ENCODE measurements at places on chromosomes 2 and 18.

DNA sequence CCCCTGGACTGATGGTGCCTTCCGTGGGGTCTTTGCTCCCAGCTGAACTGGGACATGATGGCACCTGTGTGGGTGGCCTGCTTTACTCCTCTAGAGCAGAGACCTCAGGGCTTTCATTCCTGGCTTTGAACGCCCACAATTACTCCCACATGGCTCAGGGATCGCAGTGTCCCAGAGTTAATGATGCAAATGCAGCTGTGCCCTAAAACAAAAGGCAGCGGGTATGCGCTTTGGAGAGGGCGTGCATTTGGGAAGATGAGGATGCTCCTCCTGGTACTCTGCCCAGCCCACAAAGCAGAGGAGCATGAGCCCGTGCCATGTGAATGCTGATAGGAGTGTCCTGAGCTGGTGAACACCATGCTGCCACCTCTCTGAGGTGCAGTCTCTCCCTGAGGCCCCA is 173.4 kb downstream of the FHOD3 start:
- no peak for DNase-seq

DNA sequence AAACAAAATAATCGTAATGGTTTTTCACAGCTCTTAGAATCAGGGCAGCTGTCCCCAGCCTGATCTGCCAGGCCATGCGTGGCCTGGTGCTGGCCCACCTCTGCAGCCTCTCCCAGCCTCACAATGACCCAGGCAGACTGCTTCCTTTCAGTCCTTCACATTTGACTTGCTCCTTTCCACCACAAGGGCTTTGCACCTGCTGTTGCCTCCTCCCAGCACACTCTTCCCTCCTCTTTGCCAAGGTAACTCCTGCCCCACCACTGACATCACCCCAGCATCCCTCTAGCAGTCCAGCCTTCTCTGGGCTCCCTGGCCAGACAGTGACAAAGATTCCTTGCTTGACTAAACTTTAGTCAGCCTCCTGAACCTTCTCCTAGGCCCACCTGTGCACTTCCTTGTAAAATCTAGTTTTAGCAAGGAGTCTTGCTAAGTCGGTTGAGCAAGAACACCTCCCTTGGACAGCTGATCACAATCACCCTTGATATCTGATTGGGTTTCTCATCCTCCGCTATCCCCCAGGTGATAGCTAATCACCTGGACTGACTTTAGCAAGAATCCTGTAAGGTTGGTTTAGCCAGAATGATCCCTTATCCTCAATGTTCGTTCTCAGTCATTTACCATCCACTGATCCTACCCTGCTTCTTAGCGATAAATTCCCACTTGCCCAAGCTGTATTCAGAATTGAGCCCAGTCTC is 16.2 kb upstream of the RAB11FIP5 start:
- no peak for DNase-seq

- peak; percentile 64 for DNase-seq
Measured at GRCh38 chr2:61793389-61793836, 60.4 kb downstream of the FAM161A start.

DNA sequence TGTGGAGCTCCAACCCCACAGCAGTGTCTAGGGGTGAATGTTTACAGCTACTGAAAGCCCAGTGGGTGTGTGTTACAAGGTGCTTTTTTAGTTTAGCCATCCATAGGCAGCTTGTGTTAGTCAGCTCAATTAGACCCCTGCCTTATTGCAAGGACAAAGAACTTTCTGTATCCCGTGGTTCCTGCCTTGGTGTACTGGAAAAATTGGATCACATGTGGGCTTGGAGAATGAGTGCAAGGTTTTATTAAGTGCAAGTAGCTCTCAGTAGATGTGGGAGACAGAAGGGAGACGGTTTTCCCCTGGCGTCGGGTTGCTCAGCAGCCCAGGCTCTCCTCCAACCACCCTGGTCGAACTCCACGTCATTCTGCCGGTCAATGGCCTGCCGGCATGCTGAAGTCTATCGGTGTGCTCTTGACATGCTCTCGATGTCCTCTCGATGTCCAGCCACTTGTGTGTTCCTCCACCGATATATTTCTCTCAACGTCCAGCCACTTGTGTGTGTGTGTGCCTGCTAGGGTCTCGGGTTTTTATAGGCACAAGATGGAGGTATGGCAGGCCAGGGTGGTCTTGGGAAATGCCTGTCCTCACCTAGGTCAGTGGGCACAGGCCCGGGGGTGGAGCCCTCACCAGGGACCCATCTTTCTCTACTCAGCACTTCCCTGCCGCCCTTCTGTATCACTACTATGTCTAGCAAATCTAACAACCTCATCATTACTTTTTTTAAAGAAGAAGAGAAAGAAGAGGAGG is 13.8 kb downstream of the FANCL start:
- DNase-seq, result no peak

DNA sequence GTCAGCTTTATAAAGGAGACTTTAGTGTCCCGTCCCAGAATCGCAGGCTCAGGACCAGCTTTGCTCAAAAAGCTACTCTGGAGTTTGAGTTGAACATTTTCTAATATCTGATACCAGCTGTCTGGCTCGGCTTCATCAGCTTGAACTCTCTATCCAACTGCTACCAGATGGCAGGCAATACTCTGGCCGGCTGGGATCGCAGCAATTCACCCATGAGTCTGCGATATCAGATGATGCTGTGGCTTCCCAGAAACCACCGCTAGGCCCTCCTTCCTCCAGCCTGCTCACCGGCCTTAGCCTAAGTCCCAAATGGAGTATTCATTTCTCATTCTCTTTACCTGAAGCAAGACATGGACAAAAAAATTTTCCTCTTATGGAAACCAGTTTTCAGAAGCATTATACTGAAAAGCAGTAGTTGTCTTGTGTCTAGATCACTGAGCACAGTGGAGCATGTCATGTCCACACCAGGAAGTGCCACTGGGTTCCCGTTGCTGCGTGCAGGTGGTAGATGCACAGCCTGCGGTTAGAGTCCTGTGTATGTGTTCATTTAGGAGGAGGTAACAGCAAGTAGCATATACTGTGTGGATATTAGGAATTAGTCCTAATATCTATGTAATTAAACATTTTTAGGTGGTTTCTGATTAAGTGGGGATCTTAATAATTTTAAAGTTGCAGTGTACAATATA is 162.0 kb upstream of the SOX11 start:
- DNase-seq, result no peak

DNA sequence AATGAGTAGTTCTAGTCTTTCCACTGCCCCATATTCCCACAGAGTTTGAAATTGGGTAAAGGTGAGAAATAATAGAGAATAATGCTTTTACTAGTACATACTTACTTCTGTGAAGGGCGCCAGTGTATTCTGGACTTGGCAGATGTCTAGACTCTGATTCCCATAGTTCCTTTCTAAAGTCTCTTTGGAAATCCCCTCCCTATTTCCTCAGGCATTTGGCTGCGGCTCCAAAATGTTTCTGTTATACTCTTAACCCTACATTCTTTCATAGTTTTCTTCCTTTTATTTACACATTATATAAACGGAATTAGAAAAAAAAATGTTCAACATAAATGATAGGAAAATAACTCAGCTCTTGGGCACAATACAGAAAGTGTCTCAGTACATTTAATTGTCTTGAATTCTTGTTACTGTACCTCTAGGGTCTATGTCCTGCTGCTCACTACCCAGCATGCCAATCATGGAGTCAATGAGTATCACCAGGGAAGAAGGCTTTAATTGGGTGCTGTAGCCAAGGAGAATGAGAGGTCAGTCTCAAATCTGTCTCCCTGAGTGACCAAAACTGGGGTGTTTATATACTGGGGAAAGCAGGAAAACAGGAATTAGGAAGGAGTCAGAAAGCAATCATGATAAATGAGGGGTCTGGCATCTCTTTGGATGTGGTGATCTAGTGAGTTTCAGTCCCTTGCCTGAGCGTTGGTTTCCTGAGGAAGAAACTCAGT is 147.8 kb upstream of the MMADHC start:
- DNase-seq, result peak; percentile 56

- no peak for DNase-seq
Measured at GRCh38 chr18:67980241-67980640, 463.7 kb upstream of the DSEL start.

GRCh38 chr2:118987886-118988285 is 45.9 kb downstream of the MARCO start:
- no peak for DNase-seq

DNA sequence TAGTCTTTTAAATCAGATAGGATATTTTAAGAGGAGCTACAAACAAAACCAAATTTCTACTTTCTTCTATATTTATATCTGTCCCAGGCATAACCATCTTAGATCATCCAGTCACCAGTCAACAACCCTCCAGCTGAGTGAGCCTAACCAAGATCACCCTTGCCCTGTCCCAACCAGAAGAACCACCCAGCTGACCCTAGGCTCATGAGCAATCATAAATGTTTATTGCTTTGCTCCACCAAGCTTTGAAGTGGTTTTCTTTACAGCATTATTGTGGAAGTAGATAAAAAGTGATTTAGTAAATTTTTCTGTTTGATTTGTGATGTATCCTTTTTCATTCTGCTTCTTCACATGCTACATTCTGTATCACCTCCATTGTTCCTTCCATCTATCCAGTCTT is 167.2 kb upstream of the PIEZO2 start:
- DNase-seq, result no peak

DNA sequence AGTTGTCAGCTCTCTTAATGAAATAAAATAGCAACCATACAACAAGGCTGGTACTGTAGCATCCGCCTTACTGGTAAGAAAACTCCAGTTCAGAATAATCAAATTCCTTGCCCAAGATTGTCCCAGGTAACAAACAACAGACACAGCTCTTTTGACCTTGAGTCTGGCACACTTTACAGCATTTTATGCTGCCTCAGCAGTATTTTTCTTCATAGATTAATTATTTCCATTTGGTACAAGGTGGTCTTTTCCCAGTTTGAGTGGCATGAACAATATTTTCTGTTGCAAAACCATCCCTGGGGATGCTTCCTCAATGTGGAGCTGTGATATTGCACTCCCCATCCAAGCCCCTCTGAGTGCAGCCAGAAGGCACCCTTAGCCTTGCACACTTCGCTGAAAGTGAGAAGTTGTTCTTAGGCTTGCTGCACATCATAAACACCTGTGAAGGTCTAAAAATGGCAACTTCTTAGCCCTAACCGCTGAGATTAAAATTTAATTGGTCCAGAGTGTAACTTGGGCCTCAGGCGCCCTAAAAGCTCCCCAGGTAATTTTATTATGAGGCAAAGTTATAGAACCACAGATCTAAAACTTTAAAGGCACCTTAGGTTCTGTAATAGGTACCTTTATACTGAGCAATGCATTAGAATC is 523.3 kb downstream of the CMPK2 start:
- DNase-seq, result no peak

- no peak for DNase-seq
Measured at GRCh38 chr2:19894134-19894792, 7.5 kb downstream of the TTC32 start.

DNA sequence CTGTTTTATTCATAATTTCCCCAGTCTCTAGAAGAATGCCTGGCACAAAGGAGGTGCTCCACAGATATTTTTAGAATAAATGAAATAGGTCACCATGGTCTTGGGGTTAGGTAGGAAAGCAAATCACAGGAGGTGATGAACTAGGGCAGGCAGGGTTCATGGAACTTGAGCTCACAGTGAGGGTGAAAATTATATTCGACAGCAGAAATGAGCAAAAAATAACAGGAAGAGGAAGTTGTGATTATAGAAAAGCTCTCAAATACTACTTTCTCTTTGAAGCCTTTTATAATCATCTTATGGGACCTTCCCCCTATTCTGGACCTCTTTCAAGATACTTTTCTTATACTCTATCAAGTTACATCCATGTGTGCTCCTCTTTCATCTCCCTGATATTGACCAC is 4.5 kb upstream of the CREB1 start:
- DNase-seq, result no peak

- DNase-seq, result no peak
Measured at GRCh38 chr18:59911600-59911999, 11.8 kb downstream of the PMAIP1 start.

DNA sequence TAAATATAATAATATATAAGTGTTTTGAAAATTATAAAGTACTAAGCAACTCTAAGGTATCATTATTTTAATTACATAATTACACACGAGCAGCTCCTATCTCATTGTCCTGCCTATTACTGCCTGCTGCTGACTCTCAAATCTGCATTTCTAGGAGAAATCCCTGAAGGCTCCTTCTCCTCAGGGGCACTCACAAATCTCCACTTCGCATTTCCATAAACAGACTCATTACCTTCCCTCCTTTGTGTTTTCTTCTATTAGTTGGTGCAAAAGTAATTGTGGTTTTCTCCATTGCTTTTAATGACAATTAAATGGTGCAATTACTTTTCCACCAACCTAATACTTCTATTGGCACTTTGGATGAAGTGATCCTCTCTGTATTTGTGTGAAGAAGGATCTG is 135.0 kb upstream of the HNMT start:
- DNase-seq, result no peak

GRCh38 chr2:201040867-201041628 is 30.4 kb downstream of the HYCC2 start:
- DNase-seq, result no peak

DNA sequence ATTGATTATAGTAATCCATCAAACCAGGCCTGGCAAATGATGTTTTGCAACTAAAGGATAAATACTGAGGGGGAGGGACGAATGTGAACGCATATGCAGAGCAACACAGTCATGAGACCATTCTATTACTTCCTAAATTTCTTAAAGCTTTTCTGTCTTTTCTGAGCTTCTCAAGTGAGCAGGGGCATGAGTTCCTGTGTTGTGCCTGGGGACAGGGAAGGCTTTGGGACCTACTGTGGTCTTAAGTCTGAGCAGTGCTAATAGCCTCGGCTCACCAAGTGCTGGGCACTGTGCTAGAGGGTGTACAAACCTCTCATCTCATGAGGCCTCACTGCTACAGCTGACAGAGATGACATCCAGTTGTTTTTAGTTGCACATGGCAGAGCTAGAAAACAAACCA is 182.4 kb downstream of the NEDD4L start:
- DNase-seq, result no peak

DNA sequence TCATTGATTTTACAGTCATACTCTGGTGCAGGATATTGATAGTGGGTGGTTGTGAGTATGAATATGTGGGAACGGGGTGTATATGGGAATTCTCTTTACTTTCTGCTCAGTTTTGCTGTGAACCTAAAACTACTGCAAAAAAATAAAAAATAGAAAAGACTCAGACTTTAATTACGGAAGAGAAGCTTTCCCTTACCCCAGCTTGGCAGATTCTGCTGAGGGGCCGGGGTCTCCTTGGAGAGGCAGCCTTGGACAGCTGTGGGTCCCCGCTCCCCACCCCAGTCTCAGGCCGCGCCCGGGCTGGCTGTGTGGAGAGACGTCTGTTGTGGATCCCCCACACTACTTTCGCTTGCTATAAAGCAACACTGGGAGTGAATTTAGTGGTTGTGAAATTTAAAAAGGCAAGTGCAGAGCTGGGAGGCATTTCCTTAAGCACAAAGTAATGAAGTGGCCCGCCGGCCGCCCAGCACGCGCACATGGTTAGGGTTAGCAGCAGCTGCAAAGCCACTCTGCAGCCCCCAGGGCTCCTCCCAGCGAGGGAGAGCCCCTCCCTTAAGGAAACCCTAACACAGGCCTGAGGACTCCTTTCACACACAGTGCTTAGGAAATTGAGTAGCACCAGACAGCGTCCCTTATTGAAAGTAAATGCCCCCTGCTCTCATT is 102.4 kb downstream of the DDX1 start:
- DNase-seq, result no peak

Data from lung microvascular endothelial cell (primary cell).